ENCODE measurements at places on chromosomes 13 and 19.

DNA sequence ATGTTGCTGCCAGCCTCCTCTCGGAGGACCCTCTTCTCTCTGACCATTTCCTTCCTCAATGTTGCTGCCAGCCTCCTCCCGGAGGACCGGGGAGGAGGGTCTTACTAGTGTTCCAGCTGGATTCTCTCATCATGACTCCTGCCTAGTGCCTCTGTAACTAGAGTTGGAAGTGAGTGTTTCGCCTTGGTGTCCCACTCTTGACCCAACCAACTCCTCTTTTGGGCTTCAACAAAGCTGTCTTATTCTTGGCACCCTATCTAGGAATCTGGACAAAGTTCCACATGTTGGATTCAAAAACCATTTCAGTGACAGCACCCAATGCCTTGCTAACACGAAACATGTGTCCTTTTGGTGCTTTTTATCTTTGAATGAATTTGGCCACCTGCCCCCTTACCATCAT lies 165.4 kb downstream of the GPC5 start:
- no peak for DNase-seq

GRCh38 chr19:40234429-40235237 lies 8.1 kb upstream of the CCNP start:
- DNase-seq: no peak

- no peak for DNase-seq
These were observed 225.8 kb upstream of the IRS2 start for GRCh38 chr13:110012102-110012739.

DNA sequence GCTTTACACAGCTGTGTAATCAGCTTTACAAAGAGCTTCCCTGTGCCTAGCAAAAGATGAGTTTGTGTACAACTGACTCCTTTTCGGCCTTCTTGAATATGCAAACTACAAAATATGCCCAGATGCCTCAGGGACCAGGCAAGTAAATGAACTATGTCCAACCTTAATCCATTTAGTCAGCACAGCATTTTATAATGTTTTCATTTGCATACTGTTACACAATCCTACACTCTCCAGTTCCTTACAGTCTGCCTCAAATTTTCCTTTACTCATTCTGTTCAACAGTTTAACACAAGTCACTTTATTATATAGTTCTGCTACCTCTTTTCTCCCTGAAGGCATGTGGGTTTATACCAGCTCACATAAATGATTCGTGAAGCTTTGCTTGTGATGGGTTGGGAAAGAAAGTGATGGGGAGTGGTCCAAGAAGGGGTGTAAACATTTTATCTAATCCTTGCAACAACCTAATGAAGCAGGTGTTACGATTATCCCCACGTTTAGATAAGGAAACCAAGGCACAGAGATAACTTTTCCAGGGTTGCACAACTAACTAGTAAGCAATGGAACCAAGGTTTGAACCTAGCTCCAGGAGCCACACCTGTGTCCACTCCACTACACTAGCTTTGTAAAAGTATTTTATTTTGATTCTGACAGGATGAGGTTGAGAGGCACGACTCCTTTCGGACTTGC lies 3.3 kb upstream of the USP12 start:
- DNase-seq: no peak

DNA sequence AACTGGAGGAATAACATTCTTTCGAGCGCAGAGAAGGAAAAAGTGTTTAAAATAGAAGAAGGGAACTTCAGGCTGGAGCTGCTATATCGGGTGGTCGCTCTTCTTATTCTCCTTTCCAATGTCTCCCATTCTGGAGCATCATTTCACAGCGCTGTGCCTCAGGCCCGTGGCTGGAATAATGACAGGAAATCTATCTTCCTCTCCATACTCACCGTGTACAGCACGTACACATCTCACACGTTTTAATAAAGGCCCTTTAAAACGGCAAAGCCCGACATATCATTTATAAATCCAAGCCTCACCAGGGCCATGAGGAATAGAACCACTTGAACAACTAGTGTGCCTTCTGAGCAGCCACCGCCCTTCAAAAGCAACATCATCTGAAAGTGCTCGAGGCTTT lies 264.4 kb downstream of the TEX29 start:
- no peak for DNase-seq

GRCh38 chr13:32669030-32669646 lies 82.9 kb downstream of the PDS5B start:
- DNase-seq: no peak

- no peak for DNase-seq
These were observed 1.3 kb upstream of the PCDH9 start for GRCh38 chr13:67231289-67232000.

DNA sequence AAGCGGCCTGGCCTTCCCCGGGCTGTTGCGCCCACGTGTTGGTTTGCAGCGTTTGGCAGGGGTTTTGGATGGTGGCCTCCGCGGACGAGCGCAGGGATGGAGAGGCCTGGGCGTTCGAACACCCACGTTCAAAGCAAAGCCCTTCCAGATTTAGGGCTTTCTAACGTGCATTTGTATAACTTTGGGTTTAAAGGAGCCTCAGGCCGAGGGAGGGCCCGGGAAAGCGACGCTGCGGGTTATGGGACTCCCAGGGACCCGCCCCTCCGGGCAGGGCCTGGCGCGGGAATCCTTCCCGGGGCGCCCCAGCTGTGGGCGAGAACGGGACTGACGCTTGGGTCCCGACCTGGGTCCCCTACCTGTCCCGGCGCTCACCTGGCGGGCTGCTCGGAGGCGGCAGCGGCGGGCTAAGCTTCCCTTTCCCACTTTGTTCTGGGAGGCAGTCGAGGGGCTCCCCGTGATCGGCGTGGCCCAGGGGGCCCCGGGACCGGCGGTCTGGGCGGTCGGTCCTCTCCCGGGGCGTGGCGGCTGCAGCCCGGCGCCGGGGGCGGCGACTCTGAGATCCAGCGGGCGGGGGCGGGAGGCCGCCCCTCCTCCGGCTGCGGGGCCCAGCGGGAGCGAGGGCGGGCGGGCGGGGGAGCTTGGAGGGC lies at the start of gene FBXO17:
Gene FBXO17, minus strand, starts transcription at position 529 of the 647 bp plus-strand sequence. CDS start 25,423 bp downstream, outside the sequence.
- DNase-seq: no peak

DNA sequence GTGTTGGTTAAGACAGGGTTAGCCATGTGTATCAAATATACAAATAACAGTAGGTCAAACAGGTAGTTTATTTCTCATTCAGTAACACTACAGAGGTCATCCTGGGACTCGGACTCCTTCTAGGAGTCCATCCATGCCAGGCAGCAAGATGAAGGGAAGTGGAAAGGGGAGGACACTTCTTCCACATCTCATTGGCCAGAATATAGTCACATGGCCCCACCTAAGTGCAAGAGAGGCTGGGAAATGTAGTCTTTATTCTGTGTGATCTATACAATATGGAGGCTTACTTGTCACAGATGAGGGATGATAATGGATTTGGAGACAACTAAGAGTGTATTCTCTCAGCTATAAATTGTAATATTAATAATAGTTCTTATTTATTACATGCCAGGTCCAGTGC lies 31.1 kb downstream of the RDH8 start:
- DNase-seq: no peak

GRCh38 chr19:49889687-49890348 lies 6.9 kb downstream of the IL4I1 start:
- DNase-seq: peak; percentile 65

- no peak for DNase-seq
These were observed 65.8 kb upstream of the UQCRFS1 start for GRCh38 chr19:29278716-29279115.

- no peak for DNase-seq
These were observed 891.7 kb upstream of the MIR17HG start for GRCh38 chr13:90455823-90456222.

DNA sequence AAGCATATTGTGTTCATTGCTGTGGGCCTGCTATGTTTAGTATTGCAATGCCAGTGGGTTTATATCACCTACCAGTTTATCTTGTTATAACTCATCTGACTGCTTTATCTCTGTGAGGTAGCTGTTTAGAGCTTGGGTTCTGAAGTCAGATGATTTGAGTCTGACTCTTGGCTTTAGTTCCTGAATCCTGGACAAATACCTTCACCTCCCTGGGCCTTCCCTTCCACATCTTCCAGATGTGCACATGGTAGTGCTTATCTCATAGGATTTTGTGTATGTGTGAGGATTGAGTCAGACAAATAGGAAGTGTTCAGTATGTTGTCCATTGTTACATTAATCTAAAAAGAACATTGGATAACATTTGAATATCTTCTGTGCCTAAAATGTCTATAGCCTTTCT lies 63.5 kb upstream of the ANKRD10 start:
- no peak for DNase-seq

DNA sequence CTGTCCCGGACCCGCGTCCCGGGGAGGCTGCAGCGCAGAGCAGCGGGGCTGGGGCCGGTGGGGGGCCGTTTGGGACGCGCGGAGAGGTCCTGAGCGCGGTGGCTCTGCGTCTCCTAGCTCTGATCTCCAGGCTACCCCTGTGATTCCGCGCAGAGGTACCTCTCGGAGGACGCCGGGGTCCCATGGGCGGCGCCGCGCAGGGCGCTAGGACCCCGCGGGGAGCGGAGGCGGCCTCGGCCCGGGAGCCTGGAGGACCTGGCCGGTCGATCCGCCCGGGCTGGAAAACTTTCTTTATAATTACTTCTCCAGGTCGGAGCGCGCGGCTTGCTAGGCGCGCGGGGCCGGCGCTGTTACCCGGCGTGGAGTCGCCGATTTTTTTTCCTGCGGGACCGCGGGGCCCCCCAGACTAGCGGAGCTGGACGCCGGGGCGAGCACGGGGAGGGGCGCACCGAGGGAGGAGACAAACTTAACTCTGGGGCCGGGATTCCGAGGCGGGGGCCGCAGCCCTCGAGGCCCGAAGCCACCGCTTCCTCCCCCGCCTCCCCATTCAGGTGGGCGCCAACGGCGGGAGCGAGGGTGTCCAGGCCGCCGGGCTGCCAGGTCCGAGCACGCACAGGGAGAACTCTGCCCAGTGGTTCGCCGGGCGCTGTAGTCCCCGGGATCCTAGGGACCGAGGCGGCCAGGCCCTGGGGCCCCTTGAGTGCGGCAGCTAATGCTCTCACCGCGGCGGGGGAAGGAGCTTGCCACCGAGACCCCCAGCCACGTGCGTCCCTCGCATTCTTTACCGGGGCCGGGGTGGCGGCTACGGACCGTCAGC lies 848 bp upstream of the CEBPA start:
- DNase-seq: no peak

- DNase-seq: no peak
These were observed 615.5 kb upstream of the KLHL1 start for GRCh38 chr13:70723732-70724131.

DNA sequence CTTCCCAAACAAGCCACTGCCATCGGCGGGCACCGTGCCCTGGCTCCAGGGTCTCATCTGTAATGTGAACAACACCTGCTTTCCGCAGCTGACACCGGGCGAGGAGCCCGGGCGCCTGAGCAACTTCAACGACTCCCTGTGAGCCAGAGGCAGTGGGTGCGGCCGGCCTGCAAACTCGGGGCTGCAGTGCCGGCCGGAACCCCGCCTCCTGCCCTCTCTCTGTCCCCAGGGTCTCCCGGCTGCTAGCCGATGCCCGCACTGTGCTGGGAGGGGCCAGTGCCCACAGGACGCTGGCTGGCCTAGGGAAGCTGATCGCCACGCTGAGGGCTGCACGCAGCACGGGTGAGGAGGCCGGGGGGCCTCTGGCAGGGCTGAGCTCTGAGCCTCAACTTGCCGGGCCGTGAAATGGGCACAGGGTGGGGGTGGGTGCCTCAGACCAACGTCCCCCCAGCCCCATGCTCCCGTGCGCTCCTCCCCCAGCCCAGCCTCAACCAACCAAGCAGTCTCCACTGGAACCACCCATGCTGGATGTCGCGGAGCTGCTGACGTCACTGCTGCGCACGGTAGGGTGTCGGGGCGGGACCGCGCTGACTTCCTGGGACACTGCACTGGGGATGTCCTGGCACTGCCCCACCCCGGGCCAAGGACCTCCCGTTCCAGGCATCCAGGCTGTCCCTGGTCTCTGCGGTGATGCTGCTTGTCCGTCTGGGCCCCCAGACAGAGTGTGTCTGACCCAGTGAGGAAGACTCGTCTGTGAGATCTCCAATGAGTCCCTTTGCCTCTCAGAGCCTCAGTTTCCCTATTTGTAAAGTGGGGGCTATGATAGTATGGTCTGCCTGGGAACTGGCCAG lies 2.2 kb downstream of the ABCA7 start:
- DNase-seq: no peak

DNA sequence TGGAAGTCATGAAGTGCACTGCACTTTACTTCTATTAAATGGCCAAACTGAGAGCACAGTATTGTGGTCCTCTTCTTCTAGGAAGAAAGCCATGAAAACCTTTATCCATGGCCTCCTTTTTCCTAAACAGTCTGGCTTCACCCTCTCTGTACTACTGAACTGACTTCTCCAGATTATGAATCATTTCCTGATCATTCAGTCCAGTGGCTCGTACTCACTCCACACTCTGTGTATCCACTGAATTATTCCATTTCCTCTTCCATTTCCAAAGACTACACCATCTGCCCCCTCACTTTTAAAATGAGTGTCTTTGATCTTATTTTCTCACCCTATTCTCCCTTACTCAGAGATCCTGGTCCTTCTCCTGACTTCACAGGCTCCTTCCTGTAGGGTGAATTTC lies 29.7 kb upstream of the FREM2 start:
- no peak for DNase-seq

GRCh38 chr13:105336706-105337576 lies 1198.5 kb downstream of the EFNB2 start:
- no peak for DNase-seq

DNA sequence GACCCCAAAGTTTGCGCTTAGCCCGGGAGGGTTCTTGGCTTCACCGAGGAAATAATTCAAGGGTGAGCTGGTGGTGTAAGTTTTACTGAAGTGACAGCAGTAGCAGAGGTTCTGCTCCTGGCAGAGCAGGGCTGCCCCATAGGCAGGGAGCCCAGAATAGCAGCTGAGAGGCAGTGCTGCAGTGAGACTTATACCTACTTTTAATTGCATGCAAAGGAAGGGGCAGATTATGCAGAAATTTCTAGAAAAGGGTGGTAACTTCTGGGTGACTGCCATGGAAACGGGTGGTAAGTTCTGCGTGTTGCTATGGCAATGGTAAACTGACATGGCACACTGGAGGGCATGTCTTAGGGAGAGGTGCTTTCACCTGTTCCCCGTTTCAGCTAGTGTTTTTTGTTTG lies 17.5 kb upstream of the CAMSAP3 start:
- no peak for DNase-seq

DNA sequence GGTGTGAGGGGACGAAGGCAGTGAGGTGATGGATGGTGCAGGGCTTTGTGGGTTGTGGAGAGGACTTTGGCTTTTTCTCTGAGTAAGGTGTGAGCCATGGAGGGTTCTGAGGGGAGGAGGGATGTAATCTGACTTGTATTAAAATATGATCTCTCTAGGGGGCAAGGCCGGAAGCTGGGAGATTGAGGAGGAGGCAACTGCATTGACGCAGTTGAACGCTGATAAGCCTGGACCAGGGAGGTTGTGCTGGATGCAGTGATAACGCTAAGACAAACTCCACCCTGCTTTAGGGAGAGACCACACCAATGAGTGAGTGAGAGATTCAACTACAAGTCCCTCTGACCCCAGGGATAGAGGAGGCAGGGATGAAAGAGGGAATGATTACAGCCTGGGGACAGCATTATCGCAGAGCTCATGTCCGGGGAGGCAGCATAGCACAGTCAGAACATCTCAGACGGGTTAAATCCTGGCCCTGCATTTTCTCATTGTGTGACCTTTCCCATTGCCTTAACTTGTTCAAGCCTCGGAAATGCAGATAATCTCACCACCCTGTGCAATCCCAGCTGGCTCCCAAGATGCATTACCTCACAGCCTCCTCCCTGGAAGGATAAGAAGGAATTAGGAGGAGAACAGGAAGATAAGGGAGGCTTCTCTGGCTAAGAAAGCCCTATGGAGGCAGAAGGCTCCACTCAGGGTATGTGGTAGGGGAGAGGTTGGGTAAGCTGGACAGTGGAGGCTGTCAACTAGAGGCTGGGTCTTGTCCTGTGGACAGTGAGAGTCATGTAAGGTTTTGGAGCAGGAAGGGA lies 124.2 kb downstream of the CACNA1A start:
- DNase-seq: no peak

- DNase-seq: no peak
These were observed 412.0 kb downstream of the FGF14 start for GRCh38 chr13:101989798-101990350.

Data from activated T-helper 1 cell treated with Interleukin-2 at 50 U/mL for 16 hours (primary cell).